Activated CD8-positive, alpha-beta T cell treated with anti-CD3 and anti-CD28 coated beads for 36 hours (primary cell): ENCODE measurements at places on chromosomes 6 and 20. TPM values are rescaled to one million over a fixed set of nuclear protein-coding genes. Genes with fewer than 3 reads are reported as not detected.

F13A1 gene
- not detected for total RNA-seq

EDN1 gene
- total RNA-seq: not detected

DNA sequence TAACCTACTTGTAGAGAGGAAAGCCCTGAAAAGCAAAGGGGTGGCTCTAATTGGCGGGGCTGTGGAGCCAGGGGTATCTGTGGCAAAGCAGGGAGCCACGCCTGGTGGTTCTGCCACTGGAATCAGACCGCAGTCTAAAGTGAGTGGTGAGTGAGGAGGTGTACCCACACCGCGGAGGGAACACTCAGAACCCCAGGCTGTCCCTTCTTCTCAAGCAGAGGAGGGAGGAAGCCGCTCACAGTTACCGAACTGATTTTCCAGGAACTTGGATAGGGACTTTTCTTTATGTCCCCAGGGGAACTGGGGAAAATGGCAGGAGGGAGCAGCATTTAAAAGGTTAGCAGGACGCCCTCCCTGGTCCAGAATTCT is 287.2 kb downstream of the TAF4 start:
- DNase-seq: no peak
- no peaks in the 10 kb centered on the region for H3K4me1 ChIP-seq
- no peaks in the 10 kb centered on the region for H3K36me3 ChIP-seq
- H3K27ac ChIP-seq: no peak overlapping the region

DNA sequence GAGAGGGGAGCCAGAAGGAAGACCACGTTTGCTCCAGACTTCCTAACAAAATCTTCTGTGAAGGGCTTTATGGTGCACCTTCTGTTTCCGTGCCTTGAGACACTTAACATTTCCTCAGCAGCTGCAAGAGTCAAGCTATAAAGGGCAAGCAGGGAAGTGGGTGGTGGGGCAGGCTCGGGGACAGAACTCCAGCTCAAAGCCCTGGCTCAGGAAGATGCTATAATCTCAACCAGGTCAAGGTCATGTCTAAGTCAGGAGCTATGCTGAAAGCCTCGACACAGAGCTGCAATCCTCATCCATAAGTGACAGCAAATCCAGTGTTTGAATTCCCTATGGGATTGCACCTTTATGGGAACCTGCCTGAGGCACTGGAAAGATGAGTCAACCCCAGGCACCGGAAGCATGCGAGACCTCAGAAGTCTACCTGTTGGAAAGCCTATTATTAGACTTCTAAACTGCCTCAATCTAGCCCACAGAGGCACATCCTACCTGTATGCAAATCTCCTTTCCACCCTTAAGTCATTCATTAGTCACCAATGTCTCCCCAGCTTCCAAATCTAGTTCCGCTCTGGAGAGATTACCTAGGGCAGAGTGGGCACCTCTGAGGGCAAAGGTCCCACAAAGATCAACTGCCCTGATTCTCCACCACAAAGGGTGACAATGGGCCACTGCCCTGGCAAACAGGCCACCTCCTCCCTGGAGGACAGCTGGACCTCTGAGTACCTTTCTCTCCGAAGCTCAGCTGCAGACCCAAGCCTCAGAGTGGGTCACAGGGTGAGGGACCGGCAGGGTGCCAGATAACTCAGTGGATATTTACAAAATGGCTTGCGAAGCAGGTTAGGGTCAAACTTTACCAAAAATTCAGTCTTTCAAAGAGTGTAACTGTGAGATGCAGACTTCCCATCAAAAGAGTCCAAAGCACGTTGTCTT is 287.0 kb downstream of the CDC5L start:
- no peaks in the 10 kb centered on the region for H3K36me3 ChIP-seq
- H3K4me1 ChIP-seq: no peaks in the 10 kb centered on the region
- peaks cover 4% of the 10 kb centered on the region for H3K27me3 ChIP-seq
- H3K4me3 ChIP-seq: no peak overlapping the region

DNA sequence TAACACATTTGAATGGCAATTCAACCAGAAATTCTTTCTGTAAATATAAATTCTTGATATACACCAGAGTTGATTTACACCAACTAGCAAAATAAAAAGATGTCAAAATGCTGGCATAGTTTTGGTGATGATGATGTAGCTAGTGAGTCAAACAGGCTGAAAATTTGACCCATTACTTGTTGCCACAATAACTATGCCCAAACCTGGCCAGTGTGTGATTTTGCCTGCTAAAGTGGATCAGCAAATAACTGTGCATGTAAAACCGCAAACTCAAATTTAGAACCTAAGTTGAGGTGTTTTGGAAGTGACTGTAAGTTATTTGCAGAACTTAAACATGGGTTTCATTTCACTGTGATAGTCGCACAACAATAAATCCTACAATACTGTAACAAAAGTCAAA is 125.9 kb downstream of the KIF6 start:
- peaks cover 17% of the 10 kb centered on the region for H3K27me3 ChIP-seq
- DNase-seq: no peak
- no peak overlapping the region for H3K4me3 ChIP-seq
- no peaks in the 10 kb centered on the region for H3K4me1 ChIP-seq
- no peaks in the 10 kb centered on the region for H3K36me3 ChIP-seq

DNA sequence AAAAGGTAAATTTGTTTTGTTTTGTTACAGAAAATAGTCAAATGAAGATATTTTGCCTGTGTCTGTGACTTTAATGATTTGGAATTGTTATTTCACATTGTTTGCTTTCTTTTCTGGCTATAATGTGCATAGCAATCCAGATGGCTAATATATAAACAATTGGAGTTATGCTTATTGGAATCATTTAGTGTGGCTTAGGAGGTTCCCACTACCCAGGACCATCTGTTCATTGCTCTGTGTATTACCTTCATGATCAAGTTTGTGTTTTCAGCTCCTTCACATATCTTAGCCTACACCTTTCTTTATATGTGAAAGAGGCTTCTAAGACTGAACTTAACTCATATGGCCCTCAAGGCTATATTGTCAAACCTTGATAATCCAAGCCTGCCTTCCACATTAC is 232.9 kb downstream of the BCKDHB start:
- H3K27ac ChIP-seq: no peak overlapping the region
- DNase-seq: no peak
- H3K36me3 ChIP-seq: no peaks in the 10 kb centered on the region
- H3K4me1 ChIP-seq: no peaks in the 10 kb centered on the region
- no peaks in the 10 kb centered on the region for H3K27me3 ChIP-seq
- H3K4me3 ChIP-seq: no peak overlapping the region

GRCh38 chr20:61263084-61263695 is 11.1 kb downstream of the CDH4 start:
- peaks cover 16% of the 10 kb centered on the region for H3K27me3 ChIP-seq
- no peaks in the 10 kb centered on the region for H3K36me3 ChIP-seq
- no peak overlapping the region for H3K4me3 ChIP-seq
- H3K27ac ChIP-seq: no peak overlapping the region
- peak; percentile 54 for DNase-seq
- H3K4me1 ChIP-seq: no peaks in the 10 kb centered on the region
